ENCODE measurements at places on chromosomes 11 and 22.

DNA sequence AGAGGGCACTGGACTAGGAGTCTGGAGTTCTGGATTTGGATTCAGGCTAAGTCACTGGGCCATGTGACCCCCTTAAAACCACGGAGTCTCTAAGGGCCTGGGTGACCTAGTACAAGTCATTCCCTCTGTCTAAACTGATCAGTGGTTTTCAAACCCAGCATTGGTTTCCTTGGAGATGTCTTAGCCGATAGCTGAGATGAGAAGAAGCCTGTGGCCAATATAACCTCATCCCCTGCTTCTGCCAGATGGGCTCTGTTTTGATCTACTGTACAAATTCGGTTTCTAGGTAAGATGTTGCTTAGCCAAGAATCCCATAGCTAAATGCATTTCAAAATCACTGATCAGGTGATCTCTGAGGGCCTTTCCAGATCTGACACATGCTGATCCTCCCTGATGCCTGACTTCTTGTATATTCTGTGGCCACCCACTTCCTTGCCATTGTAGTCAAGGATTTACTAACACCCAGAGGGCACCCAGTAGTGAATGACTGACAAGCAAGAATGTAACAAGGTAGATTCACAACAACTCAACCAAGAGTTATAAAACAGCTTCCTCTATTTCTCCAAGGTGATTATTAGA, 53.1 kb downstream of the GALNT18 start:
- DNase-seq = peak; percentile 83

DNA sequence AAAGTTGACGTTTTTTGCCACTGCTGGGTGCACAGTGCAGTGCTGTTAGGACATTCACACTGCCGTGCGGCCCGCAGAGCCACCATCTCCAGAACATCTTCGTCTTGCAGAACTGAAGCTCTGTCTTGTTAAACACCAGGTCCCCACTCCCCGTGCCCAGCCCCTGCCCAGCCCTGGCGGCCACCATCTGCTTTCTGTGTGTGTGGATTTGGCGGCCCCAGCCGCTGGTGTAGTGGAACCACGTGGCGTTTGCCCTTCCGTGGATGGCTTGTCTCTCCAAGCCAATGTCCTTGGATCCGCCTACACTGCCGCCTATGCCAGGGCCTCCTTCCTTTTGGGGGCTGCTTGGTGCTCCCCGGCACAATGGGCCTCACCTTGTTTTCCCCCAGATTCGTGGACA, 8.2 kb upstream of the MUC5AC start:
- DNase-seq = no peak

GRCh38 chr11:28242596-28242995, 134.4 kb downstream of the METTL15 start:
- no peak for DNase-seq

GRCh38 chr11:86072211-86072610, 3.3 kb upstream of the PICALM start:
- DNase-seq = no peak

DNA sequence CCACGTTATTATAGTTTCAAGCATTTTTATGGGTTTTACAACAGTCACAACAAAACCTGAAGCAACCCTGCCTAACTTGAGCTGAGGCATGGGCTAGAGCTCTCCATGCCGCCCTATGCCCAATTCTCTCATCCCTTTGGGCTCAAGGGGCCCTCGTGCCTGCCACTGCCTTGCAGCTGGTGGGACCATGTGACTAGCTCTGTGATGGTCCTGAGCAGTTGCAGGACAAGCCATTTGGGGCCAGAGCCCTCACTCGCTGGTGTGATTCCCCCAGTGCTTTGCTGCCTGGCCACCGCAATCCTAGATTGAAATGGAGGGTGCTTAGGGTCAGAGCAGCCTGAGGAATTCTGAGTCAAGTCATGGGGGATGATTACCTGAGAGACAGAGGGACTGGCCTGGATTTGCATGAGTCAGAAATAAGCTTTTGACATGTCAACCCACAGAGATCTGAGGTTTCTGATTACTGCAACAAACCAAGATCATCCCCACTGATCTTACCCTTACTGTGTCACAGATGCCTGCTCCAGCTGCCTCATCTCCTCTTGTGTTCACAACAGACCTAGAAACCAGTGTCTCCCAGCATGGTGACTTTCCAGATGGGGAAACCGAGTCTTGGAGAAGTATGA, 323.7 kb downstream of the BRD1 start:
- no peak for DNase-seq

- DNase-seq = no peak
Measured at GRCh38 chr11:24437123-24437522, 59.7 kb upstream of the LUZP2 start.

- no peak for DNase-seq
Measured at GRCh38 chr11:69392104-69392653, 89.3 kb upstream of the LINC01488 start.

- peak; percentile 45 for DNase-seq
Measured at GRCh38 chr22:37808294-37808657, 542 bp downstream of the GCAT start.

DNA sequence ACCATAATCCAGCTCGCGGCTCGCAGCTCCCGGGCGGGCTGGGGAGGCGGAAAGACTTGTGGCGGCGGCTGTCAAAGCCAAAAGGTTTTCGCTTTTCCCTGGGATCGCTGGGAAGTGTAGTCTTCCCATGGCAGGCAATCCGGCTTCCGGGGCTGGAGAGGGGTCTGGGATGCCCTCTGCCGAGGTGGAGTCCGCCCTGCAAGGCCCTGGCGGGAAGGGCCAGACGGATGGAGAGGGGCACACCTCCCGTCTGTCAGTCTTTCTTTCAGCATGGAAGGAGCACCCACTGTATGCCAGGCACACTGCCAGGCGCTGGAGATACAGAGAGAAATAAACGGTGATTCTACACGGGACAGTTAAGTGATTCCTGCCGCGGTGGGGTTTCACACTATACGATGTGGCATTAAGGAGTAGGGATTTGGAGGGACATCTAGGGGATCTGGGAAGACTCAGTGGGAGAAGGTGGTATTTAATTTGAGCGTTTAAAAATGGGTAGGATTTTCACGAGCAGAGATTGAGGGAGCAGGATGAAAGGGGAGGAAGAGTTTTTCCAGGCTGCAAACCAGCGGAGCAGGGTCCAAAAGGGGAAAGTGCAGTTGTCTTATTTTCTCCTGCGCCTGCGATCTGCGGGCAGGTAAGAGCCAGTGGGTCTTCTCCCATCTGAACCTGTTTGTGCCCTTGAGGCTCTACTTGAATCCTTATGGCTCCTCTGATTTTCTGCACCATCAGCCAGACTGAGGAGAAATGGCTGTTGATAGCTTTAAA, at the start of gene BACE1:
TSS of gene BACE1 (minus strand) at position 60 of the 765 bp plus-strand sequence. CDS start 461 bp downstream, outside the sequence.
- DNase-seq = peak; percentile 60

GRCh38 chr11:134132808-134133207, 63.9 kb downstream of the JAM3 start:
- DNase-seq = no peak

GRCh38 chr11:61581030-61581928, at the start of gene SYT7:
TSS of gene SYT7 (minus strand) at chr11:61581076. CDS start at chr11:61580820, 256 bp downstream.
- peak; percentile 88 for DNase-seq

DNA sequence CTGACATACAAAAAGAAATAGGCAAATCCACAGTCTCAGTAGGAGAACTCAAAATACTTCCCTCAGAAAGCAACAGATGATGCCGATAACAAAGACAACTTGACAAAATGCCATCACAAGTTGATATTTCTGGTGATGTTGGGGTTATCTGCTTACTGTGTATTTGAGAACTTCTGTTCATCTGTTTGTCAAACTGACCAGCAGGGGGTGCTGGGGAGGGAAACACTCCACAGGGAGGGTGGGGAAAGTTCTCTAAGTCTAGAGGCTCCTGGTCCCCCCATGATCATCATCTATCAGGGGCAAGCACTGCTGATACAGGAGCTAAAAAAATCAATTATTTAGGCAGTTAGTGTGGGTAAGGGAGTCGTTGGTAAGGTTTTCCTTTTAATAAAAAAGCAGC, 19.2 kb downstream of the GLYATL1 start:
- no peak for DNase-seq

- no peak for DNase-seq
Measured at GRCh38 chr22:25396615-25397200, 167.8 kb upstream of the GRK3 start.

- no peak for DNase-seq
Measured at GRCh38 chr11:114918286-114918685, 240.0 kb downstream of the NXPE2 start.

- no peak for DNase-seq
Measured at GRCh38 chr11:71991494-71991893, 7.2 kb upstream of the IL18BP start.

DNA sequence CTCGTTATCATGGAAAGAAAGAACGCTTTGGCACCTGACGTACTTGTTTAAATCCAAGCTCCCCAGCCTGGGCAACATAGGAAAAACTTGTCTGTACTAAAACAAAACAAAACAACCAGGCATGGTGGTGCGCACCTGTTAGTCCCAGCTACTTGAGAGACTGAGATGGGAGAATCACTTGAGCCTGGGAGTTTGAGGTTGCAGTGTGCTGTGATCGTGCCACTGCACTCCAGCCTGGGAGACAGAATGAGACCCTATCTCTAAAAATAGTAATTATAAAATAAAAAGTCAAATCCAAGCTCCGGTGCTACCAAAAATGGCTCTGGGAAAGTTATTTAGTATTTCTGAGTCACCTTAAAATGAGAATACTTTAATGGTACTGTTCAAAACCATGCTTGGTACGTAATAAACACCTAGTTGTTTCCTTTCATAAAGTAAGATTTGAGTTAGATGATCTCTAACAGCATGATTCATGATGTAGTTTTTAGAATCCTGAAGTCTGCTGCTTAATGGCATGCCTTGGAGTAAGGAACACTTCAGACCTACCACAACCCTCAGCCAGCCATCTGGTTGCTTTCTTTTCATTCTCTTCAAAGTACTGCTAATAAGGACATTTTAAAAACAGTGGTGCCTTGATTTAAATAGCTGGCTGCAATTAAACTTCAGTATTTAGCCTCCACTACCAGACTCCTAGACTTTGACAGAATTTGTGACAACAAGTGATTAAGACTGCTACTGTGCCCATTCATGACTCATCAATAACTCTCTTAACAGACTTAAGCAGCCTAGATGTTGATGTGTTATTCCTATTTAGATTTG, 8.4 kb downstream of the PPME1 start:
- DNase-seq = no peak

GRCh38 chr11:134742224-134742612, 330.2 kb upstream of the B3GAT1 start:
- DNase-seq = no peak
